SJSA1 (cell line): ENCODE measurements at places on chromosomes 6 and 20. TPM values are rescaled to one million over a fixed set of nuclear protein-coding genes. Genes with fewer than 3 reads are reported as not detected.

DNA sequence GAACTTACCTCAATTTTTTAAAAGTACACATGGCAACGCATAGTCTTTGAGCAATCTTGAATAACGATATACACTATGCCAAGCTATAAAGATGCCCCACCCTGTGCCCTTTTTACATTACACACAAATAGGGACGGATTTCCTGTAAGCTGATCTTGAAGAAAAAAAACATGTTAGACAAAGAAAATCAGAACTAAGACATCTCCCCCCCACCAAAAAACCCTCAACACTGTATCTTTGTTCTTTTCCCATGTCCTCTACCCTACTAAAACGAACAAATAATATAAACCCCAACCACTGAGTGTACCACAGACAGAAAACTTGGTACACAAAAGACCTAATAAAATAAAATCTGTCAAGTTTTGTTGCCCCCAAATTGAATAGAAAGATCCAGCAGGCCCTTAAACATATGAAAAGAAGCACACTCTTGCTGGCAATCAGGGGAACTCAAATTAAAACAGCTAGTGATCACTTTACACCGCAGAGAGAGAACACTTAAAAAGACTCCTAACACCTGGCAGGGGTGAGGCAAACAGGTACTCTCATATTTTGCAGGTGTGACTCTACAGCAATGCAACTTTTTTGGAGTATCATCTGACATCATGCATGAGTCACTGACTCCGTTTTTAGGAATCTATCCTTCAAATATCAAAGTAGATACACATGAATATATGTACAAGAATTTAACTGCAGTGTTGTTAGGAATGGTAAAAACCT lies 29.6 kb downstream of the BACH2 start:
- no peaks in the 10 kb centered on the region for H3K27me3 ChIP-seq
- no peak for DNase-seq
- no peak overlapping the region for H3K27ac ChIP-seq
- no peaks in the 10 kb centered on the region for H3K36me3 ChIP-seq
- H3K4me1 ChIP-seq = no peaks in the 10 kb centered on the region; the same call in 1 of the 2 replicates
- no peak overlapping the region for H3K4me3 ChIP-seq

DNA sequence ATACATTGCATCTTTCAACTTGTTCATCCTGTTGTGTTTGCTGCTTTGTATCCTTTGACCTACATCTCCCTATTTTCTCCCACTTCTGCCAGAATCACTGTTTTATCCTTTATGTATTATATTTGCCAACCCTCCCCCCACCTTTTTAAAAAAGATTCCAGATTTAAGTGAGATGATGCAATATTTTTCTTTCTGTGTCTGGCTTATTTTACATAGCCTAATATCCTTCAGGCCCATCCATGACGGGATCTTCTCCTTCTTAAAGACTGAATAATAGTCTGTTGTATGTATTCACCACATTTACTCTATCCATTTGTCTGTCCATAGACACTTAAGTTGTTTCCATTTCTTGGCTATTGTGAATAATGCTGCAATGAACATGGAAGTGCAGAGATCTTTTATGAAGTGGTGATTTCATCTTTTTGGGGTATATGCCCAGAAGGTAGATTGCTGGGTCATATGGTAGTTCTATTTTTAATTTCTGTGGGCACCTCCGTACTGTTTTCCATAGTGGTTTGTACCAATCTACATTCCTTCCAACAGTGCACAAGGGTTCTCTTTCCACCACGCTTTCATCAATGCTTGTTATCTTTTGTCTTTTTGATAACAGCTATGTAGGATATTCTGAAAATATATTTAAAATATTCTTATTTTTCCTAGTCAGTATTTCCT lies 181.0 kb downstream of the CDKAL1 start:
- no peak for DNase-seq
- H3K27ac ChIP-seq = no peak overlapping the region
- no peak overlapping the region for H3K4me3 ChIP-seq
- H3K36me3 ChIP-seq = no peaks in the 10 kb centered on the region
- no peaks in the 10 kb centered on the region for H3K4me1 ChIP-seq
- H3K27me3 ChIP-seq = no peaks in the 10 kb centered on the region

DNA sequence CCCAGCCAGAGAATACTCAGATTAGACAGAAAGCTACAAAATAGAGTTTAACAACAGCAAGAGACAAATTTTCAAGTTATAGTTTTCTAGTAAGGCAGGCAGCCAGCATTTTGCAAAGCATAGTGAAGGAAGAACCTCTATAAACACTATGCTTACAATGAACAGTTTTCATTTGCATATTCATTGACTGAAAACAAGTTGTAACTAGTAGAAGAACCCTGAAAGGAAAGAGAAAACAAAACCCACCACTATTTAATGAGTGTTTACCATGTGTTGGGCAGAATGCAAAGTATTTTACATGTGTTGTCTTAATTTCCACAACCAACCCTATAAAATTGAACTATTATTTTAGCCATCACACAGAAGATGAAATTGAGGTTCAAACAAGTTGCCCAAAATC lies 196.1 kb downstream of the UBE3D start:
- no peaks in the 10 kb centered on the region for H3K36me3 ChIP-seq
- H3K4me1 ChIP-seq = no peaks in the 10 kb centered on the region
- no peaks in the 10 kb centered on the region for H3K27me3 ChIP-seq
- DNase-seq = no peak
- no peak overlapping the region for H3K4me3 ChIP-seq
- H3K27ac ChIP-seq = no peak overlapping the region

The PLG gene
- not detected in 2 replicates for total RNA-seq

GRCh38 chr6:106519460-106520394 lies 109.6 kb downstream of the RTN4IP1 start:
- peaks cover 5% of the 10 kb centered on the region for H3K36me3 ChIP-seq
- H3K4me3 ChIP-seq = no peak overlapping the region
- H3K27me3 ChIP-seq = no peaks in the 10 kb centered on the region
- peak overlapping the region; percentile 87 for H3K27ac ChIP-seq

DNA sequence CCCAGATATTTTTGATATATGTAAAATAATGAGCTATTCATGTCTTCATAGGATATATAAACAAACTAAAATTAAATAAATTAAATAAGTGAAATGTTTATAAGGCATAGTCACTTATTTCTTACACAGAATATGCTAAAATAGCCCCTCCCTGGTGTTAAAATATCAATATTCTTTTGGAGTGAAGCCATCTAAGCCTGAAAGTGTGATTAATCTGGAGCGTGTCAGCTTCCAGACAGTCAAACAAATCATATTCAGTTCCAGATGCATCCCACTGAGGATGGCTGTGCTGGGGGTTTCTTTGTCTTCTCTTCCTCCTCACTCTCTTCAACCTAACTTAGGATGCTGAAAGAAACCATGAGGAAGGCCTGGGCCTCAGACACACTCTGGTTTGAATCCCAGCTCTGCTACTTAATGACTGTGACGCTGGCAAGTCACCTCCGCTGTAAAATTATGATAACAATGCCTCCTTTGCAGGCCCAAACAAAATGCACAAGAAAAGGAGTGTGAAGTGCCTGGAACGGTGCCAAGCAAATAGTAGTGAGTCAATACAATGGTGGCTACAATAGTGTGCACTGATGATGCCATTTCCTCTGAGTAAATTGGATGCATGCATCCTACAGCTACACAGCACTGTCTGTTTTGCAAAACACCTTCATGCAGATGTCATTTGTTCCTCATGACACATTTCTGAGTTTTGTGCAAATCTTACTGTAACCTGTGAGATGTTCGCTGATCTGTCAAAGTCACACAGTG lies 161.4 kb downstream of the FOXC1 start:
- no peak overlapping the region for H3K27ac ChIP-seq
- H3K36me3 ChIP-seq = no peaks in the 10 kb centered on the region
- no peak for DNase-seq

The GPR6 gene
- total RNA-seq = not detected in 2 replicates

The SAMD3 gene
- 0.29 TPM in 1 of 2 replicates, not detected in the other for total RNA-seq

GRCh38 chr20:25484224-25484846 lies 76.9 kb downstream of the GINS1 start:
- no peak overlapping the region for H3K4me3 ChIP-seq
- H3K27me3 ChIP-seq = no peaks in the 10 kb centered on the region
- no peak overlapping the region for H3K27ac ChIP-seq
- DNase-seq = no peak

DNA sequence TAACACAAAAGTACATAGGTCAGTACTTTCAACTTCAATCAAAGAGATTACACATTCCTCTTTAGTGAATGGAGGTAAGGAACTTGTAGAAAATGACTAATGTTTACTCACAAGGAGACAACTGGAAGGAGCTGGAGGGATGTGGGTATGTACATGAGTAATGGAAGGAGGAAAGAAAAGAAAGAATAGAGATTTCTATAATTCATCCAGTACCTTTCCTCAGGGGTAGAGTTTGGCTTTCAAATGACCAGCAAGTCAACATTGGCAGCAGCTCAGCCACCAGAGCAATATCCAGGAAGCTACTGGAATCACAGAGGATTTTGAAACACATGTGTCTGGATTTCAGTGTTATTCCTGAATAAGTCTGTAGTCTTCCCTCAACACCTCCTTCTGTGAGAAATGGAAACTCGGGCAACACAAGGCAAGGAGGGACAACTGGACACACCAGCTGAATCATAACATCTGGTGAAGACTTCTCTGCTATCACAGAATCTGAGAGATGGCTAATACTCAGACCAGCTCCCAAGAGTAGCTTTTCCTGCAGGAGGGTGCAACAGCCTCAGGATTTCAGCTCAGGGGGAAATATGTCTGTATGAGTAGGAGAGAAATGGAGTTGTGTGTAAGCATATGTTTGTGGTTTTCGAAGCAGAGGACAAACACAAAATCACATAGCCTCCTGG lies 98.8 kb downstream of the HAO1 start:
- peak overlapping the region; percentile 60 for H3K27ac ChIP-seq
- no peaks in the 10 kb centered on the region for H3K36me3 ChIP-seq
- DNase-seq = peak; percentile 30
- no peak overlapping the region for H3K4me3 ChIP-seq
